ENCODE measurements at places on chromosomes 3 and 15.

DNA sequence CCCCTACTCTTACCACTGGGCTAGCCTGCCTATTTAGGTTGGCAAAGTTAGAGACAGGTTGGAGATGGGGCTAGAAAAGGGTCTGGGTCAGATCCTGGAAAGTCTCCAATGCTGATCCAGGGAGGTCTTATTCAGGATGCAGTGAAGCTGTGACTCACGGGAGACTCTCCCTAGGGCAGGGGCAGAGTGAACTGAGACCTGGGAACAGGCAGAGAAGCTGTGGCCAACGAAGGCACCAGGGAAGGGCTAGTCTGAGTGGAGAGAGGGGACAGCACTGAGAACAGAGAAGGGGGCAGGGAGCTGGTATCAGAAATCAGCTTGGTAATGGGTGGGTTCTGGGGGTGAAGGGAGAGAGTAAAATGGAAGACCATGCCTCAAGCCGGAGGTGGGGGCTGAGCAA is 2.2 kb downstream of the LTF start:
- no peak for DNase-seq

- DNase-seq: no peak
Observed at GRCh38 chr3:125002414-125003368, 53.1 kb downstream of the HEG1 start.

DNA sequence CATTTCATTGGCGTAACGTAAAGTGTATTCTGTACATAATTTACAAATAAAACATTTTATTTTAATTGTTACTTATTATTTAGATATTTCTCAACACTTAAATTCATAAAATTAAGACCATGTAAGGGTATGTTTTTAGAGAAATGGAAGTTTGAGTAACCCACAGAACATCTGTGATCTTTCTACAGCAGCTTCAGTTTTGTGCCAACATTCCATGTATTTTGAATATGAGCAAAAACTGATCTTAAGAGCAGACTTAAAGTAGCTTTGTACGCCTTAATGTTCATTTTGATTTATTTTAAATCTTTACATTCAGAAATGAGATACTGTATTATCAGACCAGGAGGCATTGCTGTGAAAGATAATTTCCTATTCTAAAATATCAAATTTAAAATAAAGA is 27.2 kb downstream of the SEC62 start:
- no peak for DNase-seq

DNA sequence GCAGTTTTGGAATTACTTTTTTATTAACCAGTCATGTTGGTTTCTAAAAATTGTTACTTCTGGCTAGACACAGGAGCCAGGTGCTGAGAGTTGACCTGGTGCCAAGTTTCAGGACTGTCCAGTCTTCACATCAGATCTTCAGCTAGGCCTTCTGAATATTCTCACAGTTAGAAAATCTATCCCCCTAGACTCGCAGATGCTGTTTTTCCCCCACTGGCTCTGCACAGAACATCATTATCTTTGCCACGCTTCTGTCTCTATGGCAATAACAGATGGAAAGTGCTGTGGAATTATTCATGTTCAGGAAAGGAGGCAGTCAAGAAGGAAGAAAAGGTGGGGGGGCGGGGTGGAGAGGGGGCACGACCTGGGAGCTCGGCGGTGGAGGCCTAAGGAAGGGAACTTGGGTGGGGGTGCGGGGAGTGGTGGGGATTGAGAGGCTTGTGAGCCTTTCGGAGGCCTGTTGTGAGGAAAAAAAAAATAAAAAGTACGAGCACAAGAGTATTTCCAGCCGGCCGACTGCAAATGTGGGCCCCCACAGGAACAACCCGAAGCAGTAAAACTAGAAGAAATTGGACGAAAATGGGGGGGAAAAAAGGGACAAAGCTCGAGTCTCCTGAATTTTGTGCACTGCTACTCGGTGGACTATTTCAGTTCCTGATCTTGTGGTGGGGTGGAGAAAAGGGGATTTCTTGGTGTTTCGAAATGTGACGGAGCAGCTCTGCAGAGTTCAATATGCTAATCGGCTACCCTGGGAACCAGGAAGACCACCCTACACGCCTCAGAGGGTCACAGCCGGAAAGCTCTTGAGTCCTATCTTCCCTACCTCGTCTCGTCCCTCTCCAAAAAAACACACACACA is 1.5 kb upstream of the SKIL start:
- DNase-seq: no peak

DNA sequence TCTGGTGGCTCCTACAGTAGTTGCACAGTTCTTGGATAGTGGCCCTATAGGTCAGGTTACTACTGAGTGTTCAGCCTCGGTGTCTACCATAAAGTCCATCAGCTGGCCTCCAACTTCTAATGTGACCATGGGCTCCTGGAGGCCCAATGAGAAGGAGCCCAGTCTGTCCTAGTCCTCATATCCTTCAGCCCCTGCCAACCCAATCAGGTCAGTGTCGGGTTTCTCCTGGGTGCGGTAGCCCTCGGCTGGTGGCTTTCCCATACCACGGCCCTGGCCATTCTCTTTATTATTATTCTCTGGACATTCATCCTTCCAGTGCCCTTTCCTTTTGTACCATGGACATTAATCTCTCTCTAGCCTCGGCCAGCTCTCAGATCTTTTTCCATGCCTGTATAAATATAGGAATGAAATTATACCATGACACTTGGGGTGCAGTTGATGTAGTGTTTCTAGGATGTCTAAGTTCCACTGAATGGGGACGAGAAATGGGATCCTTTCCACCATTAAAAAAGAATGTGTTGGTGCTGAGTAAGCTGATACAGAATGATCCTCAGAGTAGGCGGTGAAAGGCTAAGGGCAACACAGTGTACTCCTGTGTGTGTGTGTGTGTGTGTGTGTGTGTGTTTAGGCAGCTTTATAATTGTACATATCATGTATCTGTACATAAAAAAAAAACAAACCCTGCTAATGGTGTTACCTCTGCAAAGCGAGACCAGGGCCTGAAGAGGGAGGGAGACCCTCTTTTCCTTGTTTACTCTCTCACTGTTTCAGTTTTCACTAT is 19.3 kb upstream of the NOX5 start:
- DNase-seq: no peak

DNA sequence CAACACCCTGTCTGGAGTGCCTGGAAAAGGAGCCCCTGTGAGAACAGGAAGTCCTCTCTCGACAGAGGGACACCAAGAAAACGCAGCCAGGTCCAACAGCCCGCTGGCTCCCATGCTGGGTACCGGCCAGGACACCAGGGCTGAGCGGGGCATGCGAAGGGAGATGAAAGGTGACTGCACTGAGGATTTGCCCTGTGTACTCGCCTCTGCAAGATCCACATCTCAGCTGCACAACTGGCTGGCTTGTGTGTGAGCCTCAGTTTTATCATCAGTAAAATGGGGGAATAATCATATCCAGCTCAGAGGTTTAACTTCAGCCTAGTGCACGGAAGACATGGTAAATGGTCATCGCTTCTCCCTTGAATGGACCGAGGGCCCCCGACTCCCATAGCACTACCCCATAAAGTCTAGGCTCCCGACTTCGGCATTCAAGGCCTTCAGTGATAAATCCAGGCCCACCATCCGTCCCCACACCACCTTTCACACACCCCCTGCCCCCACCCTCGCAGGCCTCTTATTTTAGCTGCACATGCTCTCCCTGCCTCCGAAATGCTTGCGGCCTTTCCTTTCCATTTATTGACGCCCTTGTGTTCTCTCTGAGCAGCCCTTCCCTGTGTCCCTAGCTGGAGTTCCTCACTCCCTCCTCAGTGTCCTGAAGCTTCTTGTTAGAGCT is 15.8 kb downstream of the ISG20 start:
- DNase-seq: no peak

GRCh38 chr3:53595660-53596059 is 101.2 kb downstream of the CACNA1D start:
- DNase-seq: no peak

- DNase-seq: no peak
Observed at GRCh38 chr3:49469037-49469935, 781 bp upstream of the DAG1 start.

DNA sequence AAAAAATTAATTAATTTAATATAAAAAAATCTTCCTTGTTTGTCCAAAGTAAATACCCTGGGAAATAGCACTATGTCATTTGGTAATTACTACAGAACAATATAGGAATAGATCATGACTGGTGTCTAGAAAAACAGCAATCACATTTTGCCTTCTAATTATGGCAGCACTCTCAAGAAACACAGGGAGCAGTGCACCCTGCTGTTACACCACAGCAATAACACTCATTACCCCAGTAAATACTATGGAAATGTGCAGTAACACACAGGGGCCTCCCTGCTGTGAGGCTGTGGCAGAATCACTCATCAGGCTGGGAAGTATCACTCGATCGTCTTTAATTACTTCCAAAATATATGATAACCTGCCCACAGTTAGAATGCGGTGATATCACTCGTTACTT is 646.0 kb downstream of the TUSC7 start:
- no peak for DNase-seq

- no peak for DNase-seq
Observed at GRCh38 chr15:42800731-42801474, 64.0 kb upstream of the CDAN1 start.

- no peak for DNase-seq
Observed at GRCh38 chr3:39970982-39971381, 161.6 kb downstream of the MYRIP start.

DNA sequence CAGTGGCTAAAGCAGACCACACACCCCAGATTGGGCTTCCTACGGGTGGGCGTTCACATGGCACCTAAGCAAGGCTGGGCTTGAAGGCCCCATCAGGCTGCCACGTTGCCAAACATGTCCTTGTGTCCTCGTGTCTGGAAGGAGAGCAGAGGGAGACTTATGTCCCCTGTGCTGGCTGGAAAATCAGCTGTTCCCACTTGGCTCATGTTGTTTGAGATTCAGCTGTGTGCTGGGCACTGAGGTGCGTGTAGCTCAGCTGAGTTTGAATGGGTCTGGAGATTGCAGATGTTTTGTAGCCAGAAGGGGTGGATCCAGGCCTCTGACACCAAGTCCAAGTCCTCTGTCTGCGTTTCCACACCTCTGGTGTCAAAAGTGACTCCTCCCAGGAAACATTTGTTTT is 34.6 kb downstream of the RLBP1 start:
- DNase-seq: no peak

- no peak for DNase-seq
Observed at GRCh38 chr15:75646112-75646943, 1.4 kb upstream of the SNX33 start.

DNA sequence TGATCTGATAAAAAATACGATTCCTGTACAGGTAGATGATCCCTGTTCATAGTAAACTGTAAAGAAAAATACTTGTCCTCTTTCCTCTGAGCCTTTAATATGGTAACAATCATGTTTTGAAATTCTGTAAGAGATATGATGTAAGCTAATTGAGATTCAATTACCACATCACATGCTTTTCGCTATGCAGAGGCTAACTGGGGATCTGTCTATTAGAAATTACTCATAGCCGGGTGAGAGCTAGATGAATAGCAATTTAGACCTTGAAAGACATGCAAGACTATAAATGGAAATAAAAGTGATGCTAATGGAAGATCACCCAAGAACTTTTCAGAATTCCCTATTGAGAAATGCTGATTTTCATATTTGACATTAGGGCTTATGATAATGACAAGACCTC is 579.9 kb upstream of the ZNF717 start:
- DNase-seq: no peak

- DNase-seq: no peak
Observed at GRCh38 chr15:68580883-68581155, 2.0 kb downstream of the CORO2B start.

DNA sequence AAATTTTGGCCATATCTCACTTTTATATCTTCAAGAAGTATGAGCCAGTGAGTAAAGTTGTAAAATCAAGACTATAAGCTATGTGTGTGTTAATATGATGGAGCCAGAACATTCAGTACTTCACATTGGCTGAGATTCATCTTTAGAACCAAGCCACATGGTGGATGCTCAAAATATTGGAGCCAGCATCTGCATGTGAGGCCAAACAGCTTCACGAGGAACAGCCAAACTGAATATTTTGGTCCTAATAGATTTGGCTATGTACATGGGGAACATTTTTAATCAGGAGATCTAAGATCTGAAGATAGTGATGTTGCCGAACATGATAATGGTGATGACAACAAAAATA is 1089.8 kb downstream of the TUSC7 start:
- DNase-seq: no peak

DNA sequence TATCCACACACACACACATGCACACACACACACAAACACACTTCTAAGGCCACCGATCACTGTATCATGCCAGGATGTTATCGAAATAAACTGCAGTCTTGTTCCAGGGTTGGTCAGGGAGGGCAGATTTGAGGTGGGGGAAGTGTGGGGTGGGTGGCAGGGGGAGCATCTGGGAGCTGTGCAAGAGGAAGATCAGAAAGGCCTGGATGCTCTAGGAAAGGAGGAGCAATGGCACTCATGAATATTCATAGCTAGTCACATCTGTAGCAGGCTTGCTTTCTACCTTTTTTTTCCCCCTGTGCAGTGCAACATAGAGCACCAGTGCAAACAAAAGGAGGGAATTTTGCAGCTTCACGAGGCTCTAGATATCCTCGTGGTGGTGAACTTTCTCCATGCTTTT is 84.9 kb downstream of the MEIS2 start:
- DNase-seq: no peak

- DNase-seq: no peak
Observed at GRCh38 chr3:105938806-105939205, 70.0 kb upstream of the CBLB start.

GRCh38 chr3:148450819-148451218 is 246.9 kb upstream of the AGTR1 start:
- DNase-seq: no peak

DNA sequence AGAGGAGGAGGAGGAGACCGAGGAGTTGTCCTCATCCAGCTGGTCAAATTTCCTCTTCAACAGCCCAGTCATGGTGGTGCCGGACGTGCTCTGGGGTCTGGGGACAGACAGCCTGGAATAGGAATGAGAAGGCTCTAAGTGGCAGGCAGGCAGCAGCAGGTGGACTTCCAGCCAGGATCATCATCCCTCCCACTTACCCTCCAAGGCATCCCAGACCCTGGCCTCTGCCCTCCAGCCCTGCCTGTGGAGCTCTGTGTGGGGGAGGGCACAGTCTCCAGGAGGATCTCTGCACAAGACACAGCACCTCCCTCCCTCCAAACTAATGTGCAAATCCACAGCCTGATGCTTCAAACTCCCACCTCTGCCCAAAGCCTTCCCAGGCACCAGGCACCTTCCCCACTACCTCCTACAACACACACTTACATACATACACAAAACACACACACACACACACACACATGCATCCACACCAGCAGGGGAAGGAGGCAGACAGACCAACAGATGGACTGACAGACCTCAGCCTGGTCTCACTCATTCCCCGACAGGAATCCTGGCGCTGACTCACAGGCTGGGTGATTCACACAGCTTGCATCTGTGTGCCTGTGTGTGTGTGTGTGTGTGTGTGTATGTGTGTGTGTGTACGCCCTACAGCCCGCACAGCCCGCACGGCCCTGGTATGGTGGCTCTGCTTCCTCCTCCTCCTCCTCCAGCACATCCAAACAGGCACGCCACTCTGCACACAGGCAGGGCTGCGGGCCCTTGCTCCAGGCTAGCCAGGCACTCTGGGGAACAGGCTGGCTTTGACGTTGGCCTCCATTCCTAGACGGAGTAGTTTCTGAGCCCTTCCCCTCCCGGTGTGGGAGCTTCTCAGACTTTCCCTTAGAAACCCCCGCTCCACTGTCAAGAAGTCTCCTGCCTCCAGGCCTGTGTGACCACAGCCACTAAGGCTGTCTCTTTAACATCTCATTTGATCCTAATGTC is 6.5 kb downstream of the CSRNP1 start:
- no peak for DNase-seq

- no peak for DNase-seq
Observed at GRCh38 chr15:35126236-35126635, 41.1 kb upstream of the NANOGP8 start.
